ENCODE measurements at places on chromosomes 2 and 18. TPM values are rescaled to one million over a fixed set of nuclear protein-coding genes. Genes with fewer than 3 reads are reported as not detected.

Gene CCDC102B
- 30.9 TPM for total RNA-seq

Gene FASTKD2
- 32.1 TPM for total RNA-seq

Gene SERPINB5
- not detected for total RNA-seq

Gene MC4R
- total RNA-seq, result 0.62 TPM

Gene PSMA8
- not detected for total RNA-seq

Gene TMEM37
- total RNA-seq, result 2.0 TPM

Gene TCF7L1
- total RNA-seq, result 5.1 TPM

Gene MYCN
- 5.9 TPM for total RNA-seq

Gene C2orf66
- 0.04 TPM for total RNA-seq

Gene SLC23A3
- 1.5 TPM for total RNA-seq
